GM04503 (cell line): ENCODE measurements at places on chromosomes 4 and X.

DNA sequence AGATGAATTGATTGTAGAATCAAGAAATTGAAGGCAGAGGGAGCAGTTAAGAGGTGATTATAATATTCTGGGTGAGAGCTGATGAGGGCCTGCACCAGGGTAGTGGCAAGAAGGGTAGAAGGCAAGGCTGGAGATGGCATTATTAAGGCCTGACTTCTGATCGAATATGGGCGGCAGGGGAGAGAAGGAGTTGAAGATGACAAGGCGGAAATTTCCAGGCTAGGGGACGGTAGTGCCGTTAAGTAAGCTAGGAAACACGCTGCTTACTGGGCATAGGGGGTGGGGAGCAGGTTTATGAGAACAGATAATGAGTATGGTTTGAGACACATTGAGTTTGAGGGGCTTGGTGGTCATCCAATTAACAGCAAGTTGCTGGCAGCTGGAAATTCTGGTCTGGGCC is 19.5 kb downstream of the BCORL1 start:
- DNase-seq = no peak

DNA sequence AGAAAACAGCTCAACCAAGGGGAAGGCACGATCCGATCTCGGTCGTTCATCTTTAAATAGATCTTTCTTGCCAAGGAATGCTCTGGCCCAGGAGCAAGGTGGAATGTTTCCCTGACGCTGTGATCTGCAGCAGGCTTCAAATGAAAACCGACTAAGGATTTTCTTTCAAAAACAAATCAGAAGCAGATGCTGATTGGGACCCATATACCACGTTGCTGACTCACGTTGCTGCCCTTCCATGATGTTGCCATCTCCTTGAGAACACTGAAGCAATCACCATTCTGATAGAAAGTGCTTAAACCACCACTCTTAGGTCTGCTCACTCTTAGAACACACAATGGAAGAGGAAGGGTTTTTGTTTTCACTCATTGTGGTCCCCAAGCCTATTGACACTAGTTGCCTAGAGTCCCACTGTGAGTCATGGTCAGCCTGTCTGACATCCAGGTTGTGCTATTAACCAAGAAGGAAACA is 26.1 kb downstream of the LAMTOR3 start:
- DNase-seq = peak; percentile 50

GRCh38 chrX:56068274-56068758 is 163.8 kb upstream of the KLF8 start:
- no peak for DNase-seq

DNA sequence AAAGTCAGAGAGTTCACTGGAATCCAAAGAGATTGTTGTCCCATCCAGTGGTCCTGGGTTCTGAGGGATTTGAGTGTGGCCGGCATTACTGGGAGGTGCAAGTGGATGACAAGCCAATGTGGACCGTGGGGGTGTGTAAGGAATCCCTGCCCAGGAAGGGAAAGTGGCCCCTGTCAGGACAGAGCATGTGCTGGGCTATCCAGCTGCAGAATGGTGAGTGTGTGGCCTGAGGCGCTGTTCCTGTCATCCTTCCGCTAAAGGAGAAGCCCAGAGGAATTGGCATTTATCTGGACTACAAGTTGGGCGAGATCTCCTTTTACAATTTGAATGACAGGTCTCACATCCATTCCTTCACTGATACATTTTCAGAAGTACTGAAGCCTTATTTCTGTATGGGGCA is 20.4 kb upstream of the TRIM60 start:
- DNase-seq = no peak

- no peak for DNase-seq
Measured at GRCh38 chr4:108240366-108240765, 71.6 kb upstream of the LEF1 start.

DNA sequence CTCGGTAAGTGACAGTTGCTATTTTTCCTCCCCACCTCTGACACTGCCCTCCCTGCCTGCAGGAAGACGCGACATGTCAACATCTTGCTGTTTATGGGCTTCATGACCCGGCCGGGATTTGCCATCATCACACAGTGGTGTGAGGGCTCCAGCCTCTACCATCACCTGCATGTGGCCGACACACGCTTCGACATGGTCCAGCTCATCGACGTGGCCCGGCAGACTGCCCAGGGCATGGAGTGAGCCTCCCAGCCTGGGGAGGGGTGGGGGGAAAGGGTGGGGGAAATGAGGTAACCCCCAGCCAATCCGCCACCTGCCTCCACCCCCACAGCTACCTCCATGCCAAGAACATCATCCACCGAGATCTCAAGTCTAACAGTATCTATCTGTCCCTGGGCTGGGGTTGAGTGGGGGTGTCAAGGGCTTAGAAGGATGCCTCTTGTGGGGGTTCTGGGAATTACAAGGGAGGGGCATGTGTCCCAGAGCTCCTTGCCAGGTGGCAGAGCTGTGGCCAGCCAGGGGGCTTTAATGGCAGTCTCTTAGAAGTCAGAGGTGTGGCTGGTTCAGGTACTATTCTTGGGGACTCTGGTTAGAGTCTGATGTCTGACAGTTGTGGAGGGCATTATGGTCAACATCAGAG is 7.8 kb downstream of the ARAF start:
- no peak for DNase-seq

DNA sequence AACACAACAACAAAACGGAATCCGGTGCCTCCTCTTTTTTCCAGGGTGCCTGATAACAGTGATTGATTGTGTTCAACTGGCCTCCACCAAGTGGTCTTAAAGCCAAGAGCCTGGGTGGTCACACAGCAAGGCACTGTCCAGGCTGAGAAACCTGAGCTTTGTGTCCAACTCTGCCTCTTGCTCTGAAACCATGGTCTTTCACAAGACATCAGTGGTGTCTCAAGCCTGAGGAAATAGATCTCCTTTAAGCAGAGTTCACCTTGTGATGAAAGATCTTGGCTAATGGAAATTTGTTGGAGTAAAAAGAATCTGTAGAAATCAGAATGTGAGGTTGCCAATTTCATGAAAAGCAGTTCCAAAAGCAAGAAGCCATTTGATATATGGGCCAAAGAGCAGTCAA is 47.3 kb upstream of the ACSL1 start:
- DNase-seq = no peak

DNA sequence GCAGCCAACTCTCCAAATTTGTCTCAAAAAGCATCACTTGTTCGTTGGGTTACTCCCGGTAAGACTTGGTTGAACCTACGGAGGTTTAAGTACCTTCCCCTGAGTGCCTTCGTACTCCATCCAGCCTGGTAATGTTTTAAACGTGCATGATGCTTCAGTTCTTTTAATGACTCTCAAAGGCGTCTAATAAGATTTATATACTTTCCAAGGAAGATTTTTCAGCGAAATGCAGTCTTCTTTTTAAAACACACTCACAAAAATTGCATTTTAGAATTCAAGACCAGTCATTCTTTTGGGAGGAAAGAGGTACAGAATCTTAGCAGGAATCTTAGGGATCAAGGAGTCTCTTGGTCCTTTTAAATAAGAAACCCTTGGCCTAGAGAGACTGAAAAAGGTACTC is 430 bp upstream of the TRPC3 start:
- no peak for DNase-seq

DNA sequence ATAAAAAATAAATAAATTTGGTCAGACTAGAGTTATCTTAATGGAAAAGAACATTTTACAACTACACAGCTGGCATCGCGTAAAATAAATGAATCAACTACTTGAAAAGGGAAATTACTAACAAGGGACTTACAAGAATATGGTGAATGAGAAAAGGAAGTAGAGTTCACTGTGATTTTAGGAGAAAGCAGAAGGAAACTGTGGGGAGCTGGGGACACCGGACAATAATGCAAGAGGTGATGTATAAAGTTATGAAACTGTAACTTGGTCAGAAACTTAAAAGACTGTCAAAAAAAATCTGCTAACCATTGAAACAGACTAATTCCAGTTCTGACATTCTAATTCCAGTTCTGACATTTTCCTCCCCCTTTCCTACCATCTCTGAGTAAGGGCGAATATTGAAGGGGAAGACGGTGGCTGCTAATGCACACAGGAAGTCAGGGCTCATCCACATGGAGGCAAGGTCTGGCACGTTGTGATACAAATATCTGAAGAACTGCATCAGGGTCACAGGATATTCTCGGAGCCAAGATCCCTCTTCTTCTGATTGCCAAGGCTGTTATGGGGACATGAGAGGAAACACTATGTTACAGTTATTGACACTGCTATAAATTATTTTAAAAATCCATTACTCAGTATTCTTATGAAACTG is 170.5 kb downstream of the CDS1 start:
- DNase-seq = no peak

DNA sequence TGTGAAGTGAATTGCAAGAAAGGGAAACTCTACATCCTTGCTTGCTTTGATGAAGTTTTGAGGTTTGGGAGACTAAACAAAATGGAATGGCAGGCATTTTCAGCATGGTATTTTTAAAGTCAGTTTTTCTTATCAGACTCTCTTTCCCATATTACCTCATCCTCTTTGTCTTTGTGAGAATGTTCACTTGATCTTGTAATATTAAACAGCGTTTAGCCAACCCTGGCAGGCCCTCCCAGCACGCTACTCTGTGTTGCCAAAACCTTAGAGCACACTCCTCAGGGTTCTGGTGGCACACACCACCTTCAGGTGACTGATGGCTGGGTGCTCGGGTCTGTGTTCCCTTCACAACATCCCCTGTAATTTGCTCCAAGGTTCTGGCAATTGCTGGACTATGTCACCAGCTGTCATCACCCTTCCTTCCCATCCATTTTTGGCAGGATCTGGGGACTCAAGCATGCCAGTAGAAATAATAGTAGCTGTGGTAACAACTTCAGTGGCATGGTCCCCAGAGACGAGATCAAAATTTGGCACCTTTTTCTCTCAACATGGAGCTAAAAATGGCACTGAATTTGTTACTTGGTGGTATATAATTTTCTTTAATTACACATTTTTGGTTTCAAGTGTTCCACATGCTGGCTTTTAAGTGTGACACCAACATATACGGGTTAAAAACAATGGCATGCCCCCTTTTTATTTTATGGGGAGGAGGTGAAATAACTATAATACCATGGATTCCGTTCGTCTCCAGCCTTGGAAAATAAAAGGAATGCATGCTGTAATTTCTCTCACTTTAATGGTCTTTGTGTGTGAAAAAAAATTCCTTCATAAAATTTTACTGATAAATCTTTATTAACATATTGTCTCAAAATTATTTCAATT is 273.1 kb downstream of the DCTD start:
- peak; percentile 78 for DNase-seq

GRCh38 chrX:134026565-134027311 is 41.3 kb upstream of the GPC3 start:
- DNase-seq = peak; percentile 3

GRCh38 chr4:57448452-57448851 is 338.3 kb upstream of the IGFBP7 start:
- DNase-seq = no peak

DNA sequence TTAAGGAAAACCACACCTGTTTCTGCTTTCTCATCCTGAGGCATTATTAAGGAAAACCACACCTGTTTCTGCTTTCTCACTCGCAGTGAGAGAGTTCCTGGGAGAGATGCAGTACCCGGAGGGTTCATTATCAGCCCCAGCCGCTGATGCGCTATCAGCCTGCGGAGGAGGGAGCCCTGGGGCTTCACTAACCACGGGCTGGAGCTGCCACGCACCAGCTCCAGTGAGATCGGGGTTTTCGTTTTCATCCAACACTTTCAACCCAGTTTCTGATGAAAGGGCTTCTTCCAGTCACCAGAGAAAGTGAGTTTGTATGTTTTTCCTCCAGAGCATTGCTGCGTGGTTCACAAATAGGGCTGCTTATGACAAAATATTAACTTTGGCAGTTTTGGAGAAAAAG is 93.2 kb upstream of the PRKX start:
- DNase-seq = no peak

- no peak for DNase-seq
Measured at GRCh38 chrX:129939986-129940385, 34.0 kb downstream of the UTP14A start.

GRCh38 chr4:137345597-137345996 is 186.7 kb downstream of the PCDH18 start:
- no peak for DNase-seq

DNA sequence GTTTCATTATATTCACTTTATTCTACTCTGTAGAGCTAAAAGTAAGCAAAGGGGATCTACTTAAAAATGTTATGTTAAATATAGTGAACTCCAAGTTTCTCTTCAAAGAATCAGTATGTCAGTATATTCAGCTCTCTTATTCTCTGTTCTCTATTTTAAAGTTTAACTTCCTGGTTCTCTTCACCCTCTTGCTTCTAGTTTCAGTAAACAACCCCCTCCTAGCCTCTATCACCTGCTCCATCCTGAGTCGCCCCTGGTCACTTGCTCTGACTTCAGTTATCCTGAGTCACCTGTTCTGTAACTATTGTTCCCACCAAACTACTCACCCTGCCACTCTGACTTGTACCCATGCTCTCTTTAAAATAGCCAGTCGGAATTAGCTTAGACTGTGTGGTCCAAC is 180.9 kb upstream of the AADAT start:
- DNase-seq = no peak

- DNase-seq = no peak
Measured at GRCh38 chr4:11732155-11732554, 303.5 kb upstream of the HS3ST1 start.

GRCh38 chr4:52200339-52200725 is 149.2 kb downstream of the SPATA18 start:
- no peak for DNase-seq

GRCh38 chrX:136540226-136540625 is 8.2 kb downstream of the VGLL1 start:
- no peak for DNase-seq

DNA sequence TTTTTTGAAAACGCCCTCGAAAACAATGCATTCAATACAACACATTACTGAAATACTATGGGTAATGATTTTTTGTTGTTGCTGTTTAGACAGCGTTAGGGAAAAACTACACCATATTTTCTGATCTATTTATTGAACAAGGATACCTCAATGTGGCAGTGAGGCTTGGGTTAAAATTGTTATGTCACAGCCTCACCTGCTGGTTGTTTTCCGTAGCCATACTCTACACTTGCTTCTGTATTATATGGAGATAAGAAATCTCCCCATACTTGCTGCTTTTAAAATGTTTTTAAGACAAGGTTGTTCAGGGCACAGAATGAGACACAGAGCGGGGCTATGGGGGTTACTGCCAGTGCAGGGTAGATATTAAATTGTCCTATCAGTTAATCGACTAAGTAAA is 221.6 kb upstream of the FTHL17 start:
- DNase-seq = no peak
